ENCODE measurements at places on chromosomes 2 and 18.

DNA sequence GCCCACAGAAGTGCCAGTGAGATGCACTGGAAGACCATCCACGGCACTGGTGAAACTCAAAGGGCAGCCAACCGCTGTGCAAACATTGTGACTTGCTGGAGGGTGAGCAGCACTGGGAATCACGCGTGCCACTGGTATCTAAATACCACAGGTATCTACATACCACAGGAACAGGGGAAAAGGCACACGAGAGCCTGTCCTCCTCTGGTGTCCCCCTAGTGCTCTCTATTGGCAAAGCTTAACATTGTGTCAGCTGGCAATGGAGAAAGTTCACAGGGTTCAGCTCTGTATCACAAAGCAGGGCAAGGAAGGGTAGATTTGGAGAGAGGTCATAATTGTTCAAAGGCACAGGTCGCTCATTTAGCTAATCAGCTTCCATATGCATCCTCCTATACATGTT, 12.6 kb upstream of the SEC11C start:
- no peak for DNase-seq

DNA sequence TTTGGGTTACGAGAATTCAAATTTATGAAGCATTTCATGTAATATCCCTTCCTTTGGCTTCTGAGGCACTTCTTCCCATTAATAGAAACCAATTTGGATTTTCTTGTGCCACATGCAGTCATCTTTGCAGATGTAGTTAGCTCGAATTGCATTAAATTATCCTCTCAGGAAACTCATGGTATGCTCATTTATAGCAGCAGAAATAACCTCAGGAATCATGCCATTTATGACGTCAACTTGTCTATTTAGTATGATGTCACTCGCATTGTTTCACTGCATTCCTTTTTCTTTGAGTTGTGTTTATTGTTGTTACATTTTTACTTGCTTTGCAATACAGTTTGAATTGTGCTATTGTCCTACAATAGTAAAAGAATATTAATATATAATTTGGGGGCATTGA, 163.8 kb downstream of the RBM43 start:
- DNase-seq, result no peak

DNA sequence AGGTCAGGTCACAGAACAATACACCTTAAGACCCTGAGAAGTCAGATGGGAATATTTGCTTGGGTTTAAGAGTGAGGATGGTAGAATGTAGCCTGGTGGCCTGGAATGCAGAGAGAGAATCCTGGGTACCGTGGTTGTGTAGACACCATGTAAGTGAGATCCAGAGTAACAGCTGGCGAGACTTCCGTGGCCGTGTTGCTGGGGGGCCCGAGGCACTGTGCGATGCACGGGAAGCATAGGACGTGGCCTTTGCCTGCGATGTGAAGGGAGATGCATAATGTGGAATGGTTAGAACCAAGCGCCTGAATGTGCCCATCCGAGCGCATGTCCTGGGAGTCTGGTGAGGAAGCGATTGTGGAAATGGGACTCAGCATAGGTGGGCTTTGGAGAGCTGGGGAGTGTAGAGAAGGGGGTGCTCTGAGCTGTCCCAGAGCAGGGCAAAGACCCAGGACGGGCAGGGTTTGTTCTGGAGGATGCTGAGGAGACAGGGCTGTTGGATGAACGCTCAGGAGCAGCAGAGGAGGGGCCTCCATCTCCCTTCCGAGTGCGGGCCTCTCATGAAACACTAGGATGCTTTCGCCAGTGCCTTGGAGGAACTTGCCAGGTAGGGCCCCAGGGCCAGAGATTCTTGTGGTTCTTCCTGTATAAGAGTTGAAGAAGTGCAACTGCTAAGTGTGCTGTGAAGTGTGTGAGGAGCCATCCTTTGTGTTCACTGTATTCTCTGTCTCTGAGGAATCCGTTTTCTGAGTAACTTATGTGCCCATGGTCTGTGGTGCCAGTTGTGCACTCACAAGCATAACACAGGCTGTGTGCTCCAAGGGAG, 7.1 kb downstream of the RNF144A start:
- DNase-seq, result no peak

GRCh38 chr2:119190321-119191111, 32.0 kb upstream of the C1QL2 start:
- DNase-seq, result no peak

DNA sequence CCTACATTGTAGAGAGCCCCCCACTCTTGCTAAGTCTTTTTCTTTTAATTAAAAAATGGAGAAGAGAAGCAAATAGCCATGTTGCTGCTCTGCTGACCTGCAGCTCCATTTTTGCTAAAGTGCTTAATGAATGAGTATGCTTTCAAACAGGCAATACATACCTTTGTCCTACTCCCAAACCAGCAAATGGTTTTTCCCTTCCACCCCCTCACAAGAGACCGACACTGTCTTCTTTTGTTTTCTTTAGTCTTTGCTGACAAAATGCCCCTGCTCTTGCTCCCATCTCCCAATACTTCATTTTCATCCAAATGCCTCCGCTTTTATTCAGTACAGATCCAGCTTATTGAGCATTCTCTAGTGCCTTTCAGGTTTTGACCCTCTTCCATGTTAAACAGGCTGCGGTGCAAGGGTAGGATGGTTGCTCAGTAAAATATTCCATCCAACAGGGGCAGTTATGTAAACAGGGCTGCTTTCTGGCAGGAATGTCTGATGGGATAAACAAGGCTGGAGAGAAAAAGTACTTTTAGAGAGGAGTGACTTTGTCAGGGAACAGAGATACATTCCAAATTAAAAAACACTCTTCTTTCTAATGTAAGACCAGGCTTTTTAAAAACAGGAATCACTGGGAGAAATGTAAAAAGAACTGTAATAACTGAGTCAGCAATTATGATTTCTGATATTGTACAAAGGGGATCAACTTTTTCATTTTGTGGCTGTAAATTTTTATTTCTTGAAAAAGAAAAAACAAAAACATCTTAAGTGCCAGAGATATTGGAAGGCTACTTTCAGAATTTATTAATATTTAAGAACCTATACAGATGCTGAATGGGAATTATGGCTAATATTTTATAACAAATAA, 136.8 kb downstream of the MEP1B start:
- peak; percentile 28 for DNase-seq

DNA sequence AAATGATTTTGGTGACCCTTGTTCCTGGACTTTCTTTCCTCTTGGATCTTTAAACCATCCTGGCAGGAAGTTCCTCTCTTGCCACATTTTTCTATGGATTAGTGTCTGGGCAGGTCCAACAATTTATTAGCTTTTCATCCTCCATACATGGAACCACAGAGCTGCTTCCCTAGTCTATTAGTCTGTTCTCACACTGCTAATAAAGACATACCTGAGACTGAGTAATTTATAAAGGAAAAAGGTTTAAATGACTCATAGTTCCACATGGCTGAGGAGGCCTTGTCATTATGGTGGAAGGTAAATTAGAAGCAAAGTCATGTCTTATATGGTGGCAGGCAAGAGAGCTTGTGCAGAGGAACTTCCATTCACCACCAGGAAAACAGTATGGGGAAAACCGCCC, 122.9 kb downstream of the DDX1 start:
- no peak for DNase-seq

Measured in amniotic epithelial cell (primary cell).